Stimulated activated CD4-positive, alpha-beta T cell treated with anti-CD3 and anti-CD28 coated beads, Interleukin-4, amount 100 ng/mL, for 1 hour (primary cell): ENCODE measurements at places on chromosomes 11 and 22.

DNA sequence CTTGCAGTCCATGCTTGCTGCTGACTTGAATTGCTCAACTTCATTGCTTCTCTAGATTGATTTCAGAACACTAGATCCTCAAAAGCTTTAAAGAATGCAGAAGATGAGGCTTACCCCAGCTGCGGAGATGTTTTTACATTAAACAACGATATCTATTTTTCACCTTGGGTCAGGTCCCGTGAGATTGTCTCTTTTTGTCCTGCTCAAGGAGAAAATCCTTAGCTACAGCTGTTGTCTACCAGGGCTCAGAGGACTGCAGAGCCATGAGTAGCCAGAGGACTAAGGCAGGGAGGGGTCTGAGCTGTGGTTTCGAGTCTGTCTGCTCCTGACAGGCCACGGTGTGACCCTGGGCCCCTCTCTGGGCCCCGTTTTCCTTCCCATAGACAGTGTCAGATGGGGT is 51.4 kb downstream of the PKNOX2 start:
- no peak for DNase-seq

- no peak for DNase-seq
Observed at GRCh38 chr11:129248618-129249017, 56.5 kb upstream of the ARHGAP32 start.

- no peak for DNase-seq
Observed at GRCh38 chr11:16804104-16804947, 65.9 kb downstream of the C11orf58 start.

GRCh38 chr22:27075028-27075678 is 417.8 kb downstream of the MIAT start:
- no peak for DNase-seq

- DNase-seq = no peak
Observed at GRCh38 chr11:39144351-39145130, 2314.9 kb downstream of the LRRC4C start.

GRCh38 chr11:47175746-47176327 is 842 bp downstream of the ARFGAP2 start:
- no peak for DNase-seq

DNA sequence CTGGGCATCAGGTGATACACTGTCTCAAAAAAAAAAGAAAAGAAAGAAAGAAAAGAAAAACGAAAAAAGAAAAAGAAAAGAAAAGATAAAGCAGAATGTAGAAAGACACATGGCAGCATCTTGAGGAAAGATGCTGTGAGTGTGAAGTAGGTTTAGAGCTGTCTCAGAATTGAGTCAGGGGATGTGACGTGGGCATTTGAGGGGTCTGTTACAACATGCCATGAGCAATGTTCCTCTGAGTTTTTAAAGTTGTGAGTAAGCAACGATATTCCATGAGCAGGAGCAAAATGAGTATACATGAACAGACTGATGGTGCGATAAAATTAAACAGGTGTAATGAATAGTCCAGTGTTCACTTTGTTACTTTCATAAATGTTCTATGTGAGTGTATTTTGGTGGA is 11.3 kb upstream of the QSER1 start:
- no peak for DNase-seq
